ENCODE measurements at places on chromosomes 3 and 15.

GRCh38 chr3:126515066-126515706 is 2.4 kb downstream of the UROC1 start:
- no peak for DNase-seq

DNA sequence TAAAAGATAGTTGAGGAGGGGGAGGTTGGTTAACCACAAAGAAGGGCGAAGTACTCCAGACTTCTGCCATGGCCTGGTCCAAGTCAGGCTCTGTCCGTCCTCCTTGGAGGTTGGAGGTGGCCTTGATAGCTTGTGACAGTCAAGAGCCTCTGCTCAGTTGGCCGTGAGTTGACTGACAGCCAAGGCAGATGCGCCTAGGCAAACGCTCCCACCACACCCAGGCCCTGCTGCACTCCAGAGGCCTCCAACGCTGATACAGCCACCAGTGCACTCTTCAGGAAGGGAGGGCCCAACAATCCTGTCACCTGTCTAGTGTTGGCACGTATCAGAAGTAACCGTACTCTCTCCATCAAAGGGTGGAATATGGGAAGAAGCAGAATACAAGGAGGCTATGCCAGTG is 9.3 kb downstream of the RBPMS2 start:
- no peak for DNase-seq

DNA sequence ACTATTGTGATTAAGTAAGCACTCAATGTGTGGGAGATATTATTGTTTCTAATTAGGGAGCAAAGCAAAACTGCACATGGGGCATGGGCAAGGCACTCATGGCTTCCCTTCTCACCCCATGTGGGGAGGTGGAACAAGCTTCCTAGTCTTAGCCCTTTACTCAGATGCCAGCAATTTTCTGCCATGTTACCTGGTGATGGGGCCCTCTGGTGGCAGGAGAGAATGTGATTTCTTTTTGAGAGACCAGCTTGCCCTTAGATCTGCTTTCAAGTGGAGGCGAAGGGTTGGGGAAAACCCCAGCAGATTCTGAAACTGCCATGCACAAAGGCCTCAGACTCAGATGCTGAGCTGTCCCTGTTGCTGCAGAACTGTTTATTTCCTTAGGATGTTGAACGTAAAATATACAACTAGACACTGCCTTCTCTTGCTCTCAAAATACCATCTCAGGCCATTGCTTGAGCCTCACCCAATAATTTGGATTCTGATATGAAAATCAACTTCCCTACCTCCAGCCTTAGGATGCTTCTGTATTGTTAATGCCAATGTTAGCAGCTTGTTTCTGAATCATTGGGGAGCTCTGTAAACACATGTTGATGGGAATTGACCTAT is 130.2 kb upstream of the TPRG1 start:
- DNase-seq, result peak; percentile 83

DNA sequence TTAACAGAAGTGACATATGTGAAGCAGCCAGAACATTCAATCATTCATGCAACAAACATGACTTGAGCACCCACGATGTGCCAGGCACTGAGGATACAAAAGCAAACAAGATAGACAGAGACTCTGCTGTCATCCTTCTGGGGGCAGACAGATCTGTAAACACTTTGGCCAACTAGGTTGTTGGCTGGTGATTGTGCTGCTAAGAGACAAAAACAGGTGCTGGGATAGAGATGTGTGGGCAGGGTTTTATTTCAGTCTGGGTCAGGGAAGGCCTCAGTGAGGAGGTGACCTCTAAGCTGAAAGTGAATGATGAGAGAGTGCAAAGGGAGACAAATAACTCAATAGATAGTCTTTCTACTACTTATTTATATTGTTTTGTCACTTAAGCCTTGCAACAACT is 147.0 kb upstream of the VEPH1 start:
- no peak for DNase-seq
